ENCODE measurements at places on chromosomes 6 and 20.

- peak; percentile 24 for DNase-seq
Measured at GRCh38 chr20:419556-420165, 11.6 kb downstream of the RBCK1 start.

GRCh38 chr6:56359201-56359899 is 112.0 kb upstream of the COL21A1 start:
- peak; percentile 73 for DNase-seq

DNA sequence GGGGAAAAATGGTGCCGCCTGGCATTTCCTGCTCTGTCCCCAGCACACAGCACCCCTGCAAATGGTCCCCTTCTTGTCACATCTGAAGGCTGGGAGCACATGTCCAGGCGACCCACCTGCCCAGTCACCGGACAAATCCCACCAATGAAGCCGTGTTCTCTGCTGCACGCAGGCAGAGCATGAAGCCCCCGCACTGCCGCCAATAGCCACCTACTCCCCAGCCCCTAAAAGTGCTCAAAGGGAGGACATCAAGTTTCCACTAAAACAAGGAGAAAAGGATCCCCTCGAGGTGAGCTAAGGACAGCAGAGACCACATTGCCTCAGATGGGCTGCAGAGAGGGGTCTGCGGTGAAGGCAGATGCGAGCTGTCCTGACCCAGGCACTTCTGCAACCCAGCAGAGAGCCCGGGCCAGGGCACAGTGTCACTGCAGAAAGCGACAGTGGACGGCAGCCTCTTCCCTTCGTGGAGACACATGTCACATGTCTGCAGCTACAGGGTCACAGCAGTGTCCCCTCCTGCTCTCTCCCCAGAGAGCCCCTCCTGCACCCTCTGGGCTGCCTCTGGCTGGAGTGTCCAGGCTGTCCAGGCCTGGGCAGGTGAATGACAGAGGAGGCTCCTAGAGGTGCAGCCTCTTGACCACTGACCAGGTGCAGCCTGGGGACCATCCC is 221.5 kb downstream of the PREX1 start:
- no peak for DNase-seq

GRCh38 chr20:21503345-21503744 is 10.5 kb downstream of the NKX2-2 start:
- no peak for DNase-seq

DNA sequence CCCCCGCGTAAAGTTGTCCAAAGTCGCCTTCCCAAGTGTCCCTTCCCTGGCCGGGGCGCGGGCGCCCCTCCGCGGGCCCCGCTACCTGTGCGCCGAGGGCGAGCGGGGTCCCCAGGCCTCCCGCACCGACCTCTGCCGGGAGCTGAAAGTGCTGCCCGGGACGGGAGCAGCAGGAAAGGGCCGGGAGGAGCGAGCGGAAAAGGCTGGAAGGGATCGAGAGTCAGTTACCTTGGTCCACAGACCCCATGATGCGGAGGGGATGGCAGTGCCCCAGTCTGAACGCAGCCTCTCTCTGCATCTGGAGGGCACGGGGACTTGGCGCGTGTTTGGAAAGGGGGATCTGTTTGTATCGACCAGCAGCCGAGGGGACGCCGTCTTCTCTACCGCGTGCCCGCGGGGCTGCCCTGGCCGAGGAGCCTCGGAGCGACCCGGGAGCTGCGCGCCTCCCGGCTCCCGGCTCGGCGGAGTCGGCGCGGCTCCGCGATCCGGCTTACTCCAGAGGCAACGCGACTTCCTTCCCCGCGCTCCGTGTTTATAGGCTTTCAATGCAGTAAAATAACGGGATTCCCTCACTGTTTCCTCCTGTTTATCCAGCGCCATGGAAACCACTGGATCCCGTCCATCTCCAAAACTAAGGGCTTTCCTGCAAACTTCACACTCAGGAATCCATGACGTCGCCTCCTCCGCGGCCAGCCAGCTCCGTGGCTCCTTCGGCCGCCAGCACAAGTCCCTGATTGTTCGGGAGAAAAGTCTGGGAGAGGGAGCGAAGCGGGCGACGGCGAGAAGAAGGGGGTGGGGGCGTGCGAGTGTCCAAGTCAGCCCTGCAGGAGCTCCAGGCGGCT is 20.0 kb upstream of the NFATC2 start:
- peak; percentile 54 for DNase-seq
